ENCODE measurements at places on chromosomes 7 and 10.

- no peak for DNase-seq
Measured at GRCh38 chr7:23418046-23418445, 52.2 kb downstream of the IGF2BP3 start.

DNA sequence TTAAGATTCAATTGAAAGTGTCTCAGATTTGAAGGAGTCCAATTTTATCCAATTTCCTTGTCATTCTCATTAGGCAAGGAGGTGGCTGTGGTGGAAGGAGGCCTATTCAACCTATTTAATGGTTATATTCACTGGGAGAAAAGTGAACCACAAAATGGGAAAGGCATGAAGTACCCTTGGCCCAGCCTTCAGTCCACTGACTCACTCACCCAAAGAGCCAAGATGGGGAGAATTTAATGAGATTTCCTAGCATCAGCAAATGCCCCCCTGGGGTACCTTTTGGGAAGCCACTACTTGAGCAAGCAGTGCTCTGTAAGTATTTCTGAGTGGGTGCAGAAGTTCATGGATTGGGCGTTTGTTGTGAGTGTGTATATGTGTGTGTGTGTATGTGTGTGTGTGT lies 144.1 kb downstream of the NRP1 start:
- DNase-seq, result no peak

GRCh38 chr7:107194052-107194451 lies 25.2 kb downstream of the HBP1 start:
- peak; percentile 39 for DNase-seq

- no peak for DNase-seq
Measured at GRCh38 chr7:156039971-156040677, 227.9 kb upstream of the SHH start.

- no peak for DNase-seq
Measured at GRCh38 chr10:11757454-11757820, 15.3 kb downstream of the ECHDC3 start.

DNA sequence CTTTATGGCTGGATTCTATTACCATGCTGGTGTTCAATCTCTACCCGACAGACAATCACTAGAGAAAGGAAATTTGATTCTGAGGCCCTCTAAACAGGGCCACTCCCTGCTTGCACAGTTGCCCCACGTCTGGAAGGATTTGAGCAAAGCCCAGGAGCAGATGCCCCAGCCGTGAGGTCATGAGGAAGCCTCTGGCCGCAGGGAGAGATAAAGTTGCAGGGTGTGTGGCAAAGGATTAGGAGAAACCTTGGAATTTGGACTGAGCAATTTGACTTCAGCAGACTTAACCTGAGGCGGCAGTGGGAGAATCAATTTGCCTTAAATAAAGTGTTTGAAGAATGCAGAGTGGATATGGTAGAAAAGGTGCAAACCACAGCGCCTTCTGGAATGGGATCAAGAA lies 40.2 kb upstream of the KLF6 start:
- no peak for DNase-seq

DNA sequence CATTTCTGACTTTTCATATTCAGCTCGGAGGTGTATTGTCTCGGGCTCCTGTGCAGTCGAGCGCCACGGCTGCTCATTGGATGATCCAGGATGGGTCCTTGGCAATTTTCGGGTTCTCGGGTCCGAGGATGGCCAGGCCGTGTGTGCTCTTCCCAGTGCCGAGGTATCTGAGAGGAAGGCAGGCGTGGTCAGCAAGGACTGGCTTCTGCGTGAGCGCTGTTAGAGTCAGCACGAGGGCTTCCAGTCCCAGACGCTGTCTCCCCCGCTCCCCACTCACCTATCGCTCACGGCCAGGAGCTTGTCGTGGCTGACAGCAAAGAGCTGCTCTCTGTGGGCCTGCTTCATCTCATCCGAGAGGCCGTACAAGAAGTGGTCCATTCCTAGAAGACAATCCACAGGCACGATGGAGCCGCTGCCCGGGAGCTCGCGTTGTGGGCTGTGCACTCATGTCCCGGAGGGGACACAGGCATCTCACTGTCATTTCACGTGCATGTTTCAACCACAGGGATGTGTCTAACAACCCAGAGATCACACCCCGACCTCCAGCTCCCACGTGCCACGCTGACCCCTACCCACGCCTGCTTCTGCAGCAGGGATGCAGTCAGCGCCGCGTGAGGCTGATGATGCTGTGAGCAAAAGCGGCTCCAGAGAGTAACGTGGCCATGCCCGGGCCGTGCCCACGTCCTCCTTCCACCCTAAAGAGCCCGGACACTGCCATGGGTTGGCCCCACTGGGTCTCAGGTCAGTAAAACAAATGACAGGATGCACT lies 34.4 kb downstream of the PITRM1 start:
- DNase-seq, result no peak

DNA sequence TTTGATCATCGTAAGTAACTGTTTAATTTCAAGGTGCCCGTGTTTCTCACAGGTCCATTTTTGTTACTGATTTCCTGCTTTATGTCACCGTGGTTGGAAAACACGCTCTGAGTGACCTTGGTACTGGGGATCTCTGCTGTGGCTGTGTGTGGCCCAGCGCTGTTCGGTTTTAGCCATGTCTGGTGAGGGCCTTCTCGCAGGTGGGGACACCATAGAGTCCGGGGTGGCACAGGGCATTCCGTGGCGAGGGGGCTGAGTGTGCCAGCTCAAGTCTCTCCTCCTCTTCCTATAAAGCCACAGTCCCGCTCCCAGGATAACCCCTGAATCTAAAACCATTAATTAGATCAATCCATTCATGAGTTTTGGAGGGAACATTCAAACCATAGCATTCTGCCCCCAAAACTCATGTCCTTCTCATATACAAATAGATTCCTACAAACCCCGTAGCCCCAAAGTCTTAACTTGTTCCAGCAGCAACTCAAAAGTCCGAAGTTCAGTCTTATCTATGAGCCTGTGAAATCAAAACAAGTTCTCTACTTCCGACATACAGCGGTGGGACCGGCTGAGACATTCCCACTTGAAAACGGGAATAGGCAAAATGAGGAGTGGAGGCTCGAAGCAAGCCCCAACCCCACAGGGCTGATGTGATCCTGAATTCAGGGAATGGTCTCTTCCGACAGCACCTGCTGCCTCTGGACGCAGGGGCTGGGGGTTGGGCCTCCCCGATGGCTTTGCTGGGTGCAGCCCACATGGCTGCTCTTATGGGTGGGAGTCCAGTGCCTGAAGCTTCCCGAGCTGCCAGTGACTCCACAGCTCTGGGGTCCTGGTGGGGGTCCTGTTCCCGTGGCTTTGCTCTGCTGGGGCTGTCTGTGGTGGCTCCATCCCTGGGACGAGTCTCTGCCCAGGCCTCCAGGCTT lies 55.0 kb upstream of the NKX6-2 start:
- DNase-seq, result no peak

- no peak for DNase-seq
Measured at GRCh38 chr7:36707898-36708297, 16.4 kb downstream of the AOAH start.

- DNase-seq, result no peak
Measured at GRCh38 chr7:90648107-90648506, 52.0 kb downstream of the CDK14 start.

- no peak for DNase-seq
Measured at GRCh38 chr7:124940306-124940705, 10.7 kb upstream of the POT1 start.

- DNase-seq, result no peak
Measured at GRCh38 chr10:118042336-118042735, 4.4 kb downstream of the RAB11FIP2 start.

DNA sequence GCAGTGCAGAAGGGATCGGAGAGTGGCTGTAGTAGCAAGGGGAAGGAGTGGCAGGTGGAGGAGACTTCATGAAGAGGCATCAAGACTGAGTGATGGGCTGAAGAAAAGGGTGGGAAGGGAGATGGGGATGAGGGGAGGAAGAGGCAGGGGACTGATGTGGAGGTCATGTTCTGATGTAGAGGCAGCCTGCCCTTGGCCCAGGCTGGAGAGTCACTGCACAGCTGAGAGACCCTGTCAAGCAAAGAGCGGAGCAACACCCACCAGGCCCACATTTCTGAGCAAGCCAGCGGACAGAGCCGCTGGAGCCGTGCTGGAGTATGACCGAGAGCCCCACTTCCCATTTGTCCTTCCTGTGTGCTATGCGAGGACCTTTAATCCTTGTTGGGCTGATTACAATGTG lies 501.6 kb upstream of the MKI67 start:
- no peak for DNase-seq

DNA sequence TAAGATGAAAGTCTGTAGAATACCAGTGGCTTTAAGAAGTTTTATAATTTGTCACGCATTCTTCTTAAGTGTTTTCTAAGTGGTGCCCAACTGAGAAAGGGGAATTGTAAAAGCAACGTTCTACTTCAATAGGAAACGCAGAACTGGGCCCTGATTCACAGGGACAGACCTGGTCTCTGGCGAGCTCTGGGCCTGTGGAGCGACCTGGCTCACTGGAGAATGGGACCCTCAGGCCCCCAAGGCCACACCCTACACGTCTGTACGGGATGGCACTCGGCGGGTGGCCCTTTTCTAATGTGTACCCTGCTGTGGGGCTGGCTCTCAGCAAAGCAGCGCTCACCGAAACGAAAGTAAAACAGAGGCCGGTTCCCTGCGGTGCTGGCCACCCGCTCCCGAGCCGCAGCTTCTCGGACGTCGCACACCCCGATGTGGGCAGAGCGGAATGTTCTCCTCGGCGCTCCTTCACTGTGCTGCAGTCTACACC lies 205.0 kb downstream of the DIP2C start:
- DNase-seq, result peak; percentile 42

- peak; percentile 23 for DNase-seq
Measured at GRCh38 chr7:77252506-77252905, 52.9 kb upstream of the FGL2 start.

DNA sequence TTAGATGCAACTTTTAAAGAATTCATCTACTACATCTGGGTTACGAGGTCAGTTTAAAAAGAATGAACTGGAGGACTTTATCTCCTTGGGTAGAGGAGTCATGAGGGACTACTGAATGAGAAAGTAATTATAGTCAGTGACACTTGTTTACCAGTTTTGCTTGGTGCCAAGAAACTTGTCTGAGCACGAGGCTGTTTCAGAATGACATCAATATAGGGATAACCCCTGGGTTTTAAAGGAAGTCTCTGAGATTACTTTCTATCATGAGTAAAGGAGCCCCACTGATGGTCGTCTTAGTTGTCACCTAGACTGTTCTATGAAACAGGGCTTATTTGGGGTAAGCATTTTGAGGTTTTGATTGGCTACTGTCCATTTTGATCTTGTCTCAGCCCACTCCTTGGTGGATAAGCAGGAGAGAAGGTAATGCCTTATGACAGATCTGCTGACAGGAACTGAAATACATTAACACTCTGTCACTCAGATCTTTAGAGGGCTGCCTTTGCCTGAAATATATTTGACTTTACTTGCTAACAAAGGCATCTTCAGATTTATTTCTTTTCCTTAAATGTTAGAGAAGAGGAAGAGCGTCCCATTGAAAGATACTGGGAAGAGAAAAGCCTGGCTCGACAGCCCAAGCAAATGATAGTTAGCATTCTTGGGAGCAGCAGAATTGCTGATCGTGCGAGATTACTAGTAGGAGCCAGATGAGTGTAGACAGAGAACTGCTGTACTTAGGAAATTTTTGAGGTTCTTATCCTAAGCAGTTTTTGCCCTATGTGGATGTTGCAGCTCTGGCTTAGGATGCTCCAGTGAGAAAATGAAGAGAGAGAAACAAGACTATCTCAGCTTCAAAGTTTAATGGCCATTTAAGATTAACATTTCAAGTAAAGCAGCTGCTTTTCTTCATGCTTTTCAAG lies 299.2 kb upstream of the LRGUK start:
- DNase-seq, result no peak

DNA sequence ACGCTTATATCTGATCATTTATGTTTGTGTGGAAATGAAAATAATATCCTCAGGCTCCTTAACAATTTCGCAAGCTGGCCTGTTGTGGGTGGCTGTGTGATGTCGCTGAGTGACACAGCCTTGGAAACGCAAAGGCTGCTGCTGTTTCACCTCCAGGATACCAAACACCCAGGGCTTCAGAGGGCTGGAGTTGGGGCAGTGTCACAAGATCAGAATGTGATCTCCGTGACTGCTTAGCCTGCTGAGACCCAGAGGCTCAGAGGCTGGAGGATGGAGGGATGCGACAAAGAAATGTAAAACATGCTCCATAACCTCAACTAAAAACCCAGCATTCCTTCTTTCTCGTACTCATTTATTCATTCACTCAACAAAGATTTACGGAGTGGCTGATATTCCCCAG lies 37.2 kb upstream of the BMPER start:
- no peak for DNase-seq

DNA sequence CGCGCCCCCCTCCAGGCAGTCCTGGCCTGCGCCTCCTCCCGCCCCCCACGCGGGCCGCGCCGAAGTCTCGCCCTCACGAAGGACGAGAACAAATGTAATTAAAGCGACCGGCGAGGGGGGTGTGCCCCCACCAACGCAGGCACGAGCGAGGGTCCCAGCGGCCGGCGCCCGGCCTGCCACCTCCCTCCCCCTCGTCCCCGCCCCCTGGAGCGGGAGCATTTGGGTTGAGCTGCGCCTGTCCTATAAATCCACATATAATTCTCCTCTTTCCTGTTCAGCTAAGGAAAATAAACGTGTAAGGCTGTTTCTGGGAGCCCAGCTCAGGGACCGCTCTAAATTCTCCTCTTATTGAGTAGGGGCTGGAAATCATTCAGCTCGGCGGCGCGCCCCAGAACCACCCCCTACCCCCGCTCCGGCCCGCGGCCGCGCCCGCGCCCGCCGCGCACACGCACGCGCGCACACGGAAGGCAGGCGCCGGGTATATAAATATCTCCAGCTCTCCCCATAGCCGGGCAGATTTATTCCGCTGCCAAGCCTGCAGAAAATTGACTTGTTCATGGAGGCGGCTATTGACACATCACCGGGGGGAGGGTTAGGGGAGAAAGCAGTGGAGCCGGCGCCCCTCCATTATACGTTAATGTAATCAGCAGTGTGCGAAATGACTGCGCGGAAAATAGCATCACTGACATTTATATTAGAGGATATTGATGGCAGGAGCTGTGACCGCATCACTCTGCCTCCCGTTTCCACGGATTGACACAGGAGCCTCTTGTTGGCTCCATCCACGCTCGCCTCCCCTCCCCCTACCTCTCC lies 61.6 kb upstream of the BTRC start:
- DNase-seq, result peak; percentile 18

GRCh38 chr10:126081841-126082466 lies 185.6 kb downstream of the FANK1 start:
- DNase-seq, result no peak

GRCh38 chr7:4188651-4189050 lies 493.4 kb upstream of the FOXK1 start:
- no peak for DNase-seq

All from Kasumi-1 (cell line).